GDM1 (cell line): ENCODE measurements at places on chromosomes 5 and 9.

DNA sequence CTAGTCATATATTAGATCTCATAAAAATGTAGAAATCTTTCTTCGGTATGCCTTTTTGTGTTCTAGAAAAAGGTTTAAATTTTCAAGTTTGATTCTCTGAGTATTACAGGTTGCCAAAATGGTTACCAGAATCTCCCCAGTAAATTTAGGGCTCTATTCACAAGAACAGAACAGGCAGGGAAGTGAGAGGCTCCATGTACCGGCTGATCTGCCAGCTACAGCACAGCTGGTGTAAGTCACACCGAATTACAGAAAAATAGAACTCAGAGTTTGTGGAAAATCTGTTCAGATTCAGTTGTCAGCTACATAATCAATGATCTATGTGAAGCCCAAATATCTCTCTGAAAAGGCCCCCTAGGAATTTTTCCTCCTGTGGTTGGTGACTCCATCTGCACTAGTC, 10.5 kb downstream of the FAM81B start:
- DNase-seq = no peak

- no peak for DNase-seq
These were observed 8.1 kb downstream of the LRRC14B start for GRCh38 chr5:199197-199949.

DNA sequence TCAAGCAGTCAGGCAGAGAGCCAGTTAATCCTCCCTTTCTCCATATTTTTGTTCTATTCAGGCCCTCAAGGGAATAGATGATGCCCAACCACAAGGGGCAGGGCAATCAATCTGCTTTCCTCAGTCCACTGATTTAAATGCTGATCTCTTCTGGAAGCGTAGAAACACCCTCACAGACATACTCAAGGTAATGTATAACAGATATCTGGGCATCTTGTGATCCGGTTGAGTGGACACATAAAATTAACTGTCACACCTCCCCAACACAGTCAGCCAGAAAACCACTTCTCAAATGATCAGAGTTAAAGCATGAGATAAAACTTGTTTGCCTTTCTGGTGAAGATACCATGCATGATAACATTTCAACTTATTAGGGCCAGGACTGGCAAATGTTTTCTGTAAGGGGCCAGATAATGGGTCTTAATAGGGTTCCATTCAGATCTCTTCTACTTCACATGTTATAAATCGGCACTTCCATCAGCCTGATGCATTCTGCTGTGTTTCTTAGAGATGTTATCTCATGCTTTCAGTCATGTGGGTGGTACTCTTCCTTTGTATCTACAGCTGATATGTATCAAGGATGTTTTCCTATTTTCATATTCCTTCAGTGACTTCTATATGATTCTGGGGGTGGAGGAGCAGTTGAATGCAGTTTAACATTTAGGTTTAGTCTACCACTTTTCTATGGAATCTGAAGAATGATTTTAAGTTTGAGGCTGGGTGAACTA, 58.9 kb upstream of the CNTLN start:
- no peak for DNase-seq

DNA sequence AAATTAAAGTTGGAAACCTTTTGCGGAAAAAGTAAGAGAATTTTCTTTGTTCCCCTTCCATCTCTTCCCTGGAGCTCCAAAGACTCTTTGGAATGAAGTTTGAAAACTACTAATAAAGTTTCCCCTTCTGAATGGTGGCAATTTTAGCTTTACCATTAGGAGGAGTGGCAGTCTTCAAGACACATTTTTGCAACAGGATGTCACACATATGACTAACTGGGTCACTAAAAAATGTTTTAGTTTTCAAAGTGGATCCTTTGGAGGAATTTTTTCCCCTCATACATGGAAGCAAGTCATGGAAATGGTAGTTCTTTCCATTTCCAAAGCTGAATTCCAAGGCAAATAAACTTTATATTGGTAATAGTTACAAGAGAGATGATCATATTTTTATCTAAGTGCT, 15.6 kb downstream of the FBXO4 start:
- DNase-seq = no peak

GRCh38 chr5:144972317-144972716, 801.6 kb downstream of the KCTD16 start:
- no peak for DNase-seq

GRCh38 chr9:127013597-127013996, 99.0 kb downstream of the RALGPS1 start:
- DNase-seq = no peak

- no peak for DNase-seq
These were observed 482.2 kb upstream of the ST8SIA4 start for GRCh38 chr5:101385276-101385675.

DNA sequence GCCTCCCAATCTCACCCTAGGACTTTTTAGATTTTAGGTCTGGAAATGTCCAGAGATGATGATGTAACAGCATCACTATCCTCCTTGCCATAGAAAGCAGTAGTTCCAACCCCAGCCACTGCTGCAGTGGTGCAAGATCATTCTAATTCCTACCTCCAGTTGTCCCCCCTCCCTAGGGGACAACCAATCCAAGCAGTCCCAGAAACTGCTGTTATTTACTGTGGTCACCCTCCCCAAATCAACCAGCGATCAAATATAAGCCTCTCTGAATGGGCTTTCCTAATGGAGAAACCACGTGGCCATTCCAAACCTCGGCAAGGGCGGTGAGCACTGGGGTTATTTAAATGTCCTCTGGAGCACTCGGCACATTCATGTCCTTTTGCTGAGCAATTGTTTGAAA, 159.8 kb downstream of the SLF1 start:
- no peak for DNase-seq

DNA sequence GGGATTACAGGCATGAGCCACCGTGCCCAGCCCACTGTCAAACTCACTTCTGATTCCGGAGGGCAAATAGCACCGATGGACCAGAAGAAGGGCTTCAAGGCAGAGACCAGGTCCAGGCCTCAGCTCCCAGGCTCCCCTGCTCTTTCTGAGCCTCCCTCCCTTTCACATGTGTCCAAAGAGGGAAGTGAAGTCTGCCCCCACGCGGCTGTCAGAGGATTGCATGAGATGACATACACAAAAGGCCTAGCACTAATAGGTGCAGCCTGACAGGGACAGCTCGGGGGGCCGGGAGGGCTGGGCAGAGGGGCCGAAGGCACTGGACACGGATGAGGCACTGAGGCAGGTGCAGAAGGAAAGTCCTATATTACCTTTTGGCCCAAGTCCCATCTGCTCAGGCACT, 16.1 kb downstream of the FBP1 start:
- no peak for DNase-seq

GRCh38 chr5:28862137-28862859, 1823.9 kb upstream of the CDH9 start:
- no peak for DNase-seq

DNA sequence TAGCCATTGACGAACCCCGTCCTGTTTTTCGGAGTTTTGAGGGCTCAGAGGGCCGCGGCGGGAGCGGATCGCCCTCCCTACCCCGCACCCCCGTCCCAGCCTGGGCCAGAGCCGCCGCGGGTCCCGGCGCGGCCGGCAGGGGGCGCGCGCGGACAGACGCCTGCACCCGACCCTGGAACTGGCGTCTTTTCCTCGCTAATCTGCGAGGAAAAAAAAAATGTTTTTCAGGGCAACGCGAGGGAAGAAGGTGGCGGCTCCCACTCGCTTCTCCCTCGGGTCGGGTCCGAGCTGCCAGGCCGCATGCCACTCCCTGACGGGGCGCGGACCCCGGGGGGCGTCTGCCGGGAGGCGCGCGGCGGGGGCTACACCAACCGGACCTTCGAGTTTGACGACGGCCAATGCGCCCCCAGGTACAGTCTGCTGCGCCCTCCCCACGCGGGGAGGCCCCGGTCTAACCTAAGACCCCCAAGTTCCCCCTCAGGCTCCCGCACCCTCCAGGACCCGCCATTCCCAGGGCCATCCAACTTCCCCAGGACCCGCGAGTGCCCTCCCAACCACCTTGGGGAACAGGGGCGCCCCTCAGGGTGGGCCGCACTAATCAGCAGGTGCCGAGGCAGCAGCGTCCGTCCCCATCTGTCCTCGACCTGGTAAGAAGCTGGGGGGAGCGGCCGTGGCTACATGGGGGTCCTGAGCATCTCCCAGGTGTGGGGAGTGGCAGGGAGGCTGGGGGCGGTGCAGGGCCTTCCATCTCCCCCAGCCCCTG, at the start of gene KCNT1:
Gene KCNT1 (plus strand): TSS at position 227 of the 763 bp plus-strand sequence. CDS start 74 bp downstream, at position 301.
- peak; percentile 19 for DNase-seq

DNA sequence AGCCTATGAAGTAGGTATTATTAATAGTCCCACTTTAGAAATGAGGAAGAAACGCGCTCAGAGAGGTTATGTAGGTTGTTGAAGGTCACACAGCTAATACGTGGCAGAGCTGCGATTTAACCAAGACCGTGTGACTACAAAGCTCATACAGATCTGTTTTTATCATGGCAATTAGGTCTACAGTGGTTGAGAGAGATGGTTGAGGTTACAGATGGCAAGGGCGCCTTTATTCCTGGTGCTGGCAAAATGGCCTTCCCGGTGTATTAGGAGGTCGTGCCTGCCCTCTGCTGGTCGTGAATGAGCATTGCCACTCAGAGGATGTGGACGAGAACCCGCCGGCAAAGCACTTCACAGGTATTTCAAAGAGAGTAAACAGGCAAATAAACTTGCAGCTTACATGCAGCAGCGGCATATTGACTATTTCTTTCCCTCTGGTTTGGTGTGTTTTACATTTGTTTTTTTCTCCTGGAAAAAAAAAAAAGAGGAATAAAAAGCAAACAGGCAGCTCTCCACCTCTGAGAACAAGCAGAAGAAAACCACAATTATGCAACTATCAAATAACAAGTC, 65.3 kb upstream of the EGFLAM start:
- peak; percentile 26 for DNase-seq

- DNase-seq = no peak
These were observed 241.8 kb upstream of the MSX2 start for GRCh38 chr5:174482607-174483024.
